ENCODE measurements at places on chromosomes 16 and 17. TPM values are rescaled to one million over a fixed set of nuclear protein-coding genes. Genes with fewer than 3 reads are reported as not detected.

The HBQ1 gene
- 1.2 TPM for total RNA-seq

The CA5A gene
- total RNA-seq: not detected

The SLC22A31 gene
- not detected for total RNA-seq

The KRTAP4-9 gene
- total RNA-seq: not detected

The COPS3 gene
- total RNA-seq: 72.6 TPM

The MSLN gene
- not detected for total RNA-seq

The KCNH4 gene
- total RNA-seq: 0.19 TPM

The CDH1 gene
- 0.17 TPM for total RNA-seq

DNA sequence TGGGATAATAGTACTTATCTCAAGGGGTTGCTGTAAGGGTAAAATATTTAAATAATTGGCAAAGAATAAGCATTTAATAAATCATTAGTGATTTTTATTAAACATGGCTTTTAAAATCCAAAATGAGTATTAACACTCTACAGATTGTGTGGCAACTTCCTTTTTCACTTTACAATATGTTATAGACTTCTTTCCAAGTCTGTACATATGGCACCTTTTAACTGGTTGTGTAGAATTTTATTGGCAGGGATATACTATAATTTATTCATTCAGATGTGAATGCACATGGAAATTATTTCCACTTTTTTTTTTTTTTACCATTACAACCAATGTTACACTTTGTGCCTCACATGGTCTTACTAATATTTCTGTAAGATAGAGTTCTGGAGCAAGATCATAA lies 15.7 kb upstream of the NLRP1 start:
- no peak overlapping the region for H3K27ac ChIP-seq
- no peaks in the 10 kb centered on the region for H3K36me3 ChIP-seq

- no peak overlapping the region for H3K4me3 ChIP-seq
- H3K27me3 ChIP-seq: peaks cover 6% of the 10 kb centered on the region
- no peaks in the 10 kb centered on the region for H3K36me3 ChIP-seq
Observed at GRCh38 chr16:73125850-73126524, 78.1 kb upstream of the ZFHX3 start.

DNA sequence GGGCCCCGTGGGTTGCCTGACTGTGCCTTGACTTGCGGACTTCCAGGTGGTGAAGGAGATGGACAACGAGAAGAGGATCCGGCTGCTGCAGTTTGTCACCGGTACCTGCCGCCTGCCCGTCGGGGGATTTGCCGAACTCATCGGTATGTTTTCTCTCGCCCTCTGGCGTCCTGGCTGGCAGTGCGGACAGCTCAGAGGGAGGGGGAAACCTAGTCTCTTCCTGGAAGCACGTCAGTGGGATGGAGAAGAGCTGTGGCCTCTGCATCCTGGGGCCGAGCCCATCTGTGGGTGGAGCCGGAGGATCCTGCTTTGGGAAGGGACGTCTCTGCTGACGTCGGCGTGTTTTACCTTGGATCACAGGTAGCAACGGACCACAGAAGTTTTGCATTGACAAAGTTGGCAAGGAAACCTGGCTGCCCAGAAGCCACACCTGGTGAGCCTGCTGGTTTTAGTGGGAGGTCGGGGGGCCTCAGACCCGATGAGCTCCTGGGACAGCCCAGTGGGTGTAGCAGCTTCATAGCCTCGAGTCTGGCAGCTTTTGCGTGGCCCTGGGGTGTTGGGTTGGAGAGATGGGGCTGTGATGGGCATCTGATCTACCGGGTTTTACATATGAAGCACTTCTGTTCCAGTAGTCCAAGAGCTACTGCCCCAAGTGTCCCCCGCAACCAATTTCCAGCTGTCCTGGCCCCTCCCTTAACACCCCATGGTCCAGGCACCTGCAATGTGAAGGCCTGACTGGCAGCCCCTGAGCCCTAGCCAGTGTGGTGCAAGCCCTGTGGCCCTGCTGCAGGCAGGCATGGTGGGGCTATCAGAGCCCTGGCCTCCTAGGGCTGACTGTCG lies 11.9 kb upstream of the CLEC18A start:
- no peak overlapping the region for H3K27ac ChIP-seq
- no peaks in the 10 kb centered on the region for H3K4me1 ChIP-seq
- H3K4me3 ChIP-seq: no peak overlapping the region

DNA sequence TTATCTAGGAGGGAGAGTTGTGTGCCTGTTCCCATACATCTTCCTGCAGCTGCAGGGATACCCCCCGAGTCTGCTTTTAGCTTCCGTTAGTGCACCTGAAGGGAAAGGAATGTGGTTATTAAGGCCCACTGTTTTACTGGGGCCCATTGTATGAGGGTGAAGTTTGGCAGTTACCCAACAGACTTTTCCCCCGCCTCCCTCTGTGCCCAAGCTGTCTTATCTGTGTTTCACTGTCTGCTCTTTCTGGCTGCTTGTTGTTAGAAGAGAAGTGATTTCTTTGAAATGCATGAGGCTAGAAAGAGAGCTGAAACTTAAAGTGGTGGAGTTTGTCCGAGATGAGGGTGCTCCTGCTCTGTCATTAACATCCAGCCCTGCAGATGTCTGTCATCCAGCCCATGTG lies 7.4 kb upstream of the OR1A2 start:
- no peaks in the 10 kb centered on the region for H3K4me1 ChIP-seq
- no peaks in the 10 kb centered on the region for H3K27me3 ChIP-seq
- H3K27ac ChIP-seq: no peak overlapping the region
- H3K4me3 ChIP-seq: no peak overlapping the region
- peak; percentile 74 for DNase-seq

- no peak overlapping the region for H3K4me3 ChIP-seq
- H3K4me1 ChIP-seq: no peaks in the 10 kb centered on the region
- H3K36me3 ChIP-seq: no peaks in the 10 kb centered on the region
- H3K27me3 ChIP-seq: no peaks in the 10 kb centered on the region
- no peak for DNase-seq
- H3K27ac ChIP-seq: peak overlapping the region; percentile 53
Observed at GRCh38 chr16:11089504-11090124, 145.2 kb downstream of the CLEC16A start.

- H3K36me3 ChIP-seq: no peaks in the 10 kb centered on the region
- H3K4me3 ChIP-seq: no peak overlapping the region
- no peaks in the 10 kb centered on the region for H3K27me3 ChIP-seq
- H3K4me1 ChIP-seq: peaks cover 8% of the 10 kb centered on the region
- no peak for DNase-seq
- H3K27ac ChIP-seq: no peak overlapping the region
Observed at GRCh38 chr16:46757339-46758050, 9.4 kb upstream of the MYLK3 start.

- H3K27ac ChIP-seq: no peak overlapping the region
- H3K27me3 ChIP-seq: no peaks in the 10 kb centered on the region
Observed at GRCh38 chr17:56085576-56086267, 67.6 kb upstream of the ANKFN1 start.

- no peak for DNase-seq
- H3K27me3 ChIP-seq: no peaks in the 10 kb centered on the region
- no peak overlapping the region for H3K4me3 ChIP-seq
Observed at GRCh38 chr16:58448890-58449289, 51.1 kb upstream of the NDRG4 start.

- H3K36me3 ChIP-seq: no peaks in the 10 kb centered on the region
- H3K4me3 ChIP-seq: peak overlapping the region; percentile 71
- DNase-seq: no peak
- H3K27ac ChIP-seq: peak overlapping the region; percentile 85
Observed at GRCh38 chr16:25107466-25107792, 4.1 kb upstream of the LCMT1 start.

DNA sequence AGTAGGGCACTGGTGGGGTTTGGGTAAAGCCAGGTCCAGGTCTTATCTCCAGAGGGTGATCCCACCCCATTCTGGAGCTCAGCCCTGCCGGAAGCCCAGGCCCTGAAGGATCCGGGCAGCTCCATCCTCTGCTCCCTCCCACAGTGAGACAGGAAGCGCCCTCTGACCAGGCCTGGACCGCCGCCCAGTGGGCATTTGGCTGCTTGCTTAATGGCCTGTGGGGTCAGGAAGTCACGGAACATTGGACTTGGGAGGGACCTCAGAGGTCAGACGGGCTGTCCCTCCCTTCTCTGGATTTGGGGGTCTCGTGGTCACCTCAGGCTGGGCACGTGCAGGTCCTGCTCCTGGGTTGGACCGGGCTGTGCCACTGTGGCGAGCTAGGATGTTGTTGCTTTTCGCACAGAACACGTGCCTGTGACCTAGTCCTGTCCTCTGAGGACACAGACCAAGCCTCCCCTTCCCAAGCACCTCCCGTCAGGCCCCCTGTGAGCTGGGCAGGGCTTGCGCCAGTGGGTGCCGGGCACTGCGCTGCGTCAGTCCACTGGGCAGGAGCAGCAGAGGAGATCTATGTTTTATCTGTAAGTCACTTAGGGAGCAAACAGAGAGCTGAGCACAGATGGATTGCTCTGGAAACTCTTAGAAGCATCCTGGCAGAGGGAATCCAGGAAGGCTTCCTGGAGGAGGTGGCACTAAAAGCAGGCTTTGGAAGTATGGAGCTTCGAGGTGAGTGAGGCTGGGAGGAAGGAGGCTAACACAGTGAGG lies 49.4 kb upstream of the GSE1 start:
- H3K4me1 ChIP-seq: peaks cover 48% of the 10 kb centered on the region
- no peak overlapping the region for H3K4me3 ChIP-seq
- no peak overlapping the region for H3K27ac ChIP-seq
- no peaks in the 10 kb centered on the region for H3K36me3 ChIP-seq
- DNase-seq: no peak
- no peaks in the 10 kb centered on the region for H3K27me3 ChIP-seq

DNA sequence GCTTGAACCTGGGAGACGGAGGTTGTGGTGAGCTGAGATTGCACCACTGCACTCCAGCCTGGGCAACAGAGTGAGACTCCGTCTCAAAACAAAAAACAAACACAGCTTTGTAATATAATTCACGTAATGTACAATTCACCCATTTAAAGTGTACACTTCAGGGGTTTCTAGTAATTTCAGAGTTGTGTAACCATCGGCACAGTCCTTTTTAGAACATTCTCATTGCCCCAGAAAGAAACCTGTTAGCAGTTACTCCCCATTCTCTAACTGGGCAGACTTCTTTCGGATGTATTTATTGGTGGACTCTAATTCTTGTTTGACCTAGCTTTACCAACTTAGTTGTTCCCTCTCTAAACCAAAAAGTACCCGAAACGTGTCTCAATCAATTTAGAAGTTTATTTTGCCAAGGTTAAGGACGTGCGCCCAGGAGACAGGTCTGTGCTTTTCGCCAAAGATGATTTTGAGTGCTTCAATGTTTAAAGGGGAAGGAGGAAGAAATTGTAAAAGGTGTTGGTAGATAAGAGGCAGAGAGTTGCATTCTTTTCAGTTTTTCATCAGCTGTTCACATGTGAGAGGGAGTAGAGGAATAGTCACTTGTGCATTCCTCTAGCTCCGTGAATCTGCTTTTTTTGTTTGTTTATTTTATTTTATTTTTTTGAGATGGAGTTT lies 175.3 kb downstream of the PRKCA start:
- no peaks in the 10 kb centered on the region for H3K27me3 ChIP-seq
- H3K27ac ChIP-seq: no peak overlapping the region
- no peak for DNase-seq
- H3K4me1 ChIP-seq: peaks cover 4% of the 10 kb centered on the region
- H3K36me3 ChIP-seq: no peaks in the 10 kb centered on the region

DNA sequence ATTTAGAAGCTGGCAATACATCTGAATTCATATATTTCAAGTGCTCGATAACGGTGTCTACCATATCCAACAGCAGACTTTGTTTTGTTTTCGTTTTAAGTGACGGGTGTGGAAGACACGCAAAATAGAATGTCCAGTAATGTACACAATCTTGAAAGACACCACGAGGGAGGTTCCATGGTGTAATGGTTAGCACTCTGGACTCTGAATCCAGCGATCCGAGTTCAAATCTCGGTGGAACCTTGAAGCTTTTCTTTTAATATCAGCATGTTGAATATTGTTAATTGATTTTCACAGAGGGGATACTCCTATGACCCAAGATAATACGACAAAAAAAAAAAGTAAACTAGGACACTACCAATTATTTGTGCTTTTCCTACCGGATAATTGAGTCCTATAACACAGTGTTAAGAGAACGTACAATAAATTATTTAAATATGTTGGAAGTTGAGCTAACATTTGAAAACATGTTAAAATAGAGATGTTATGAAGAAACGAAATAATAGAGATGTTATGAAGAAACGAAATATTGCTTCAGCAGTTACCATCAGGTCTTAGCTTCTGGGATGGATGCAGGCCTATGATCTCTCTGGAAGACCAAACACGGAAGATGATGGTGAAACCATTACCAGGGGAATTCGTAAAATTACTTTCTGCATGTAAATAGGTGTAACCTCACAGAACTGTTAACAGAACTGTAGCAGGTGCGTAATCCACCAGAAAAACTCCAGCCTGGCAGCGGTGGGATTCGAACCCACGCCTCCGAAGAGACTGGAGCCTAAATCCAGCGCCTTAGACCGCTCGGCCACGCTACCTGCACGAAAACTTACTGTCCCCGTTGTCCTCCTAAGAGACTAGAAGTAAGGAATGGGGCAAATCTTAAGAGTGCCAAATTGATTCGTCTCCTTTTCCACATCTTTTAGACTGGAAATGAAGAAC lies 1.5 kb upstream of the ALOXE3 start:
- no peaks in the 10 kb centered on the region for H3K36me3 ChIP-seq
- H3K4me1 ChIP-seq: peaks cover 63% of the 10 kb centered on the region
- H3K27ac ChIP-seq: peak overlapping the region; percentile 86
- peak overlapping the region; percentile 61 for H3K4me3 ChIP-seq

DNA sequence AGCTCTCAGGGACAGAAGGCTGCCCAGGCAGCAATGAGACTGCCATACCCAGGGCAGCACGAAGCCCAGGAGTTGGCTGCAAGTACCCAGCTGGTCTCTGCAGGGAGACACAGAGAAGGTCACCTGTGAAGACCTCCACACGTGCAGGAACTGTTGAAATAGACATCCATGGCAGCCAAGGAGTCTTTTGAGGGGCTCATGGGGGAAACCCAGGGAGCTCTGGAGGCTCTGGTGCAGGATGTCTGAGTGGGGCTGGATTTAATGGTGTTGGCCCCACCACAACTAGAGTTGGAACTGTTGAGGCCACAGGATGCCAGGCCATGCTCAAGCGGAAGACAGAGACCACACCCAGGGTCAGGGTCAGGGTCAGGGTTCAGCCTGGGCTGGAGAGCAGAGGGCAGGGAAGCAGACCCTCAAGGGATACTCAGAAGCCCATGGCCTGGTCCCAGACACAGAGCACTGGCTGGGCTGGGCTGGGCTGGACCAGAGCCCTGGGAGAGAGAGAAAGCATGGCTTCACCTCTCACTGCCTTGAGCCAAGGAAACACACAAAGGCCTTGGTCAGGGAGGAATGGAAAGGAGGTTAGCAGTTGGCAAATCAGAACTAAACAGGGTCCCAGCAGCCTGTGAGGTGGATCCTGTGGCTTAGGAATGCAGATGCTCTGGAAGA lies 21.4 kb downstream of the PITPNM3 start:
- no peaks in the 10 kb centered on the region for H3K27me3 ChIP-seq
- peaks cover 5% of the 10 kb centered on the region for H3K36me3 ChIP-seq
- no peak for DNase-seq
- H3K4me3 ChIP-seq: no peak overlapping the region

All from esophagus muscularis mucosa (tissue), 4 donors.